IPS DF 6.9 (cell line): ENCODE measurements at places on chromosomes 1 and 21.

DNA sequence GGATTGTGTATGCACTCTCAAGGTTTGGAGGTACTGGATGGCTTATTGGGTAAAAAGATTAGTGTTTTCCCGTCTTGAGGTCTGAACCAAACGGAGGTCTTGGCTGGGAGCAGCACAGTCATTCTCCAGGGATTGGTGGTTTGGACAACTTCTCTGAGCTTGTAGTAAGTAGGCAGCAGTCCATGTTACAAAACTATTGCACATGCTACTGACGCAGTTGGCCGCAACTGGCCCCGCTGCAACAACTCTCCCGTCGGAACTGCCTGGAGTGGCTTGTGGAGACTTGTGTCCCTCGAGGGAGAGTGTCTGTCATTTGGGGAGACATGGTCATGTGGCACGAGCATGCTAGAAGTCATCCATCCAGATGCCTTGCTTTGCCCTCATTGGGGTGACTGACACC lies 276.0 kb downstream of the TM2D1 start:
- DNase-seq: no peak

GRCh38 chr1:15279576-15280230 lies 32.7 kb downstream of the FHAD1 start:
- no peak for DNase-seq

DNA sequence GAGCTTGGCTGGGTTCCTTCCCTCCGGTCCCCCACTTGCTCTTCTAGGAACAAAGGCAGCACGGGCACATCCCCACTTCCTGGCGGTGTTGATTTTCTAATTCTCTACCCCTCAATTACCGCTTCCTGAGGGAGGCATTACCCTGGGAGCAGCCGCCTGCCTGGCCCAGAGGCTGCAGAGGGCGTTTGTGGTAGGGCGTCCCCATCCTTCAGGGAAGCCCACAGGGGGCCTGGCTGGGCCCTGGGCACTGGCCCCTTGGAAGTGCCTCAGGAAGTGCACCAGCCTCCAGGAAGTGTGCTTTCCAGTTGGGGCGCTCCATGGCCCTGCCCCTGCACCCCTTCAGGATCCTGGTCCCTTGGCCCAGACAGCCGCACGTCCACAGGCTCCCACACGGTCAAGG lies 42.1 kb upstream of the CASZ1 start:
- no peak for DNase-seq

GRCh38 chr1:185328255-185328654 lies 11.2 kb upstream of the IVNS1ABP start:
- DNase-seq: no peak

DNA sequence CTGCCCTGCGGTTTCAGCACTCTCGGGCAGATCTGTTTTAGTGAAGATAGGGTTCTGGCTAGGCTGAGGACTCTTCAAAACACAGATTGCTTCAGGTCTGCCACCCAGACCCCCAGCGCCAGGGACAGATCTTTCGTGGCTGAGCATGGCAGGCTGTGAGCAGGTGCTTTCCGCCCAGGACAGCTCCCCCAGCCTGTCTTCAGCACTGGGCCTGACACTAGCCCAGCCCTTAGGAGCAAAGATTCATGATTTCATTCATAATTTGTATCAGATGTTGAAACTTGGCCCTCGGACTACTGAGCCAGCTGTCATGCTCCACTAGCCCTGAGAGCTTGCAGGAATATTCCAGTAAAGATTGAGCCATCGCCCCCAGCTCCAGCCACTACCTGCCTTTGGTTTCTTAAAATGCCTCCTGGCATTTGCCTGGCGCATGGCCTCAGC lies 5.9 kb downstream of the ADPRS start:
- DNase-seq: no peak

DNA sequence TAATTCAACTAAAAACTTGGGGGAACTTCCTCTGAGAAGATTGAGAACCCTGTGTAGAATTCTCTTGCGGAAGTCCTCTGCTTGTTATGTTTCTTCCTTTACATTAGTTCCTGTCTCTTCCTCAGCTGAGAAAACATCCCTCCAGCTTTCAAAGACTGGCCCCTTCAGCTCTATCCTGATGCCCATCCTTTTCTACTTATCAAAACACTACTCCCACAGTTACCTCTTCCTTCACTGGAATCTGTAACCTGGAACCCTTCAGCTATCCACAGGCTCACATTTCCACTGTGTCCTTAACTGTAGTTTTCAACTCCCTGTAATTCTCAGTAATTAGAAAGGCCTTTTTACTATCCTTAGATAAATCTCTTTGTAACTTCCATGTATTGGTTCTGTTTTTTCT lies 6.0 kb upstream of the DEDD start:
- DNase-seq: no peak

GRCh38 chr1:55937840-55938375 lies 641.5 kb downstream of the PLPP3 start:
- no peak for DNase-seq

DNA sequence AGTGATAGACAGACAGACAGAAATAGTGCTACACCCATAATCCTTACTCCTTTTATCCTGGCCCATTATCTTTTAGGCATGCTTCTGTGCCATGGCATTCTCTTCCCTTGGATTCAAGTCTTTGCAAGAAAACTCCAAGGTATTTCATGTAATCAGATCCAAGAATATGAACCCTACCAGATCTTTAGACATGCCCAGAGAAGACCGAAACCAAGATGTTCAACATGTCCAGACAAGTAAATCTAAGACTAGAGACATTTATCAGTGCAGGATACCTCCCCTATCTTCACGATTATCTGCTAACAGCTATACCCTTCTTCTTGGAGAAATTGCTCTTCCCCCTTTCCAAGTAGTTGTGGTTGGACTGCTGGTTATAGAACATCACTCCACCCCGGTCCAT lies 11.8 kb upstream of the C1orf141 start:
- no peak for DNase-seq

GRCh38 chr1:79472067-79472656 lies 465.6 kb upstream of the ADGRL4 start:
- DNase-seq: no peak

- DNase-seq: no peak
Measured at GRCh38 chr21:37783016-37783415, 133.2 kb downstream of the KCNJ6 start.

DNA sequence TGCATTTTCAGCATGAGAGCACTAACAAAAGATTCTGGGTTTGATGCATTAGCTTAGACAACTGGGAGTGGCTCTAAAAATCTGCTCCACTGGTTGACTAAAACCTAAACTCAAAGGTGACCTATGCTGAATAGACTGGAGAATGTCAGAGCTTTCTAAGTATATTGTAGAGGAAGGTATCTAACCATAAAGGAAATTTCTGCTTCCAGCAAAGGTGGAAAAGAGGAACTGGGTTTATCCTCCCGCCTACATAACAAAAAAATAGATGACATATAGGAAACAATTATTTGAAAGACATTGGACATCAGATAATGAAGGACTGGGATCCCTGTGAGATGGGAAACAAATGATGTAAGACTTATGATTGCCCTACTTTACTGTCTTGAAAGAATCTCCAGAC lies 35.8 kb upstream of the CR2 start:
- DNase-seq: no peak
